Astrocyte of the hippocampus (primary cell): ENCODE measurements at places on chromosomes 2 and 18.

DNA sequence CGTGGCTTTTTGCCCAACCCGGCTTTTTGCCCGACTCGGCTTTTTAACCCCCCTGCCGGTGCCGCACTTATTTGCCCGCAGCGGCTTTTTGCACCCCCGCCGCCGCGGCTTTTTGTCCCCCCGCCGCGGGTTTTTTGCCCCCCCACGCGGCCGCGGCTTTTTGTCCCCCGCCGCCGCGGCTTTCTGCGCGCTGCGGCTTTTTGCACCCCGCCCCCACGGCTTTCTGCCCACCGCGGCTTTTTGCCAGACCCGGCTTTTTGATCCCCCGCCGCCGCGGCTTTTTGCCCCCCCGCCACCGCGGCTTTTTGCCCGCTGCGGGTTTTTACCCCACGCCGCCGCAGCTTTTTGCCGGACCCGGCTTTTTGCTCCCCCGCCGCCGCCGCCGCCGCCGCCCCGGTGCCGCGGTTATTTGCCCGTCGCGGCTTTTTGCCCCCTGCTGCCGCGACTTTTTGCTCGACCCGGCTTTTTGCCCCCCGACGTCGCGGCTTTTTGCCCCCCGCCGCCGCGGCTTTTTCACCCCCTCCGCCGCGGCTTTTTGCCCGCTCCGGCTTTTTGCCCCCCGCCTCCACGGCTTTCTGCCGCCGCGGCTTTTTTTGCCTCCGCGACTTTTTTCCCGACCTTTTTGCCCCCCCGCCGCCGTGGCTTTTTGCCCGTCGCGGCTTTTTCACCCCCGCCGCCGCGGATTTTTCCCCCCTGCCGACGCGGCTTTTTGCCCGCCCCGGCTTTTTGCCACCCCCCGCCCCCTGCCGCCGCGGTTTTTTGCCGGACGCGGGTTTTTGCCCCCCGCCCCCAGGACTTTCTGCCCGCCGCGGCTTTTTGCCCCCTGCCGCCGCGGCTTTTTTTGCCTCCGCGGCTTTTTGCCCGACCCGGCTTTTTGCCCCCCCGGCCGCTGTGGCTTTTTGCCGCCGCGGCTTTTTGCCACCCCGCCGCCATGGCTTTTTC is 2786.5 kb downstream of the RPIA start:
- DNase-seq = peak; percentile 76

- peak; percentile 73 for DNase-seq
These were observed 201.4 kb downstream of the SOCS6 start for GRCh38 chr18:70489986-70490933.

- DNase-seq = peak; percentile 75
These were observed 99.3 kb downstream of the SPATS2L start for GRCh38 chr2:200405599-200406298.

DNA sequence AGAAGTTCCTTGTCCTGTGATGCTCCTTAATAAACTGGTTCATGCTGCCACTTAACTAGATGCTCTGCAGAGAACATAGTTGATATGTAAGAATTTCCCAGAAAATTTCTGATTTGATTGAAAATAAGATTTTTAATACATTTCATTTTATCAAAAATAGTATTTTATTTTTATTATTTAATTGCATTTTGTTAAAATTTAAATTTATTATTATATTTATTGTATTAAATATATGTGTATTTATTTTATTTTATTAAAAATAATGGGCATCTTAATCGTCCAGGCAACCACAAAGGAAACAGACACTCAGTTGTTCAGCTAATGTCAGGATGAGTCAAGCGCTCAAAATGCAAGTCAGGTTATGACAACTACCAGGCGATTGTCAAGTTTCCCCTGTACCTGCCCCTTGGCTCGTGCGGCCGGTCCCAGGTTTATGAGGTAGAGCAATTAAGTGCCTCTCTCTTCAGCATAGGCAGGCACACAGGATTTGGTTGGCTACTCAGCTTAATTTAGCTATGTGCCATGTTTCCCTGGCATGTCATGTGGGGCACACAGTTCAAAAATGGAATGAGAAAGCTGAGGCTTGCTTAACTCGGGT is 361.2 kb downstream of the RND3 start:
- DNase-seq = no peak

DNA sequence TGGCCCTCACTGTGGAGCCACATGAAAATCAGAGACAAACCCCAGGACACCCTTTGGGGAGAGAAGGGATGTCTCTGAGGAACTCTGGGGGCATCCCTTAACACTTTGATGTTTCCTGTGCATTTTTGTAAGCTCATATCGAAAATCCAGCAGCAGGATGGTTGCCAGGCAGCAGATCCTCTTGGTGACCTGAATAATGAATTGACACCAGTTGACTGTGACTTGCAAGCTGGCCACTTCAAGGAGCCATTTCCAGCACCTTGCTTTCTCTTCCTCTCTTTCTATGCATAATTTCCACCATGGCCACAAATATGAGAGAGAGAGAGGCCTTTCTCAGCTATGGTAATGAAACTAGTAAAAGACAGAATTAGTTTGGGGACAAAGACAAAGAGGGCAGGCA is 91.7 kb downstream of the NRP2 start:
- DNase-seq = no peak
